ENCODE measurements at places on chromosomes 6 and 20.
A peak's percentile ranks its signal among the peaks of the same experiment; 100 is the strongest.

GRCh38 chr6:152775428-152775827 is 24.8 kb downstream of the VIP start:
- no peak for DNase-seq

GRCh38 chr6:95544517-95545225 is 32.7 kb upstream of the MANEA start:
- DNase-seq: no peak

DNA sequence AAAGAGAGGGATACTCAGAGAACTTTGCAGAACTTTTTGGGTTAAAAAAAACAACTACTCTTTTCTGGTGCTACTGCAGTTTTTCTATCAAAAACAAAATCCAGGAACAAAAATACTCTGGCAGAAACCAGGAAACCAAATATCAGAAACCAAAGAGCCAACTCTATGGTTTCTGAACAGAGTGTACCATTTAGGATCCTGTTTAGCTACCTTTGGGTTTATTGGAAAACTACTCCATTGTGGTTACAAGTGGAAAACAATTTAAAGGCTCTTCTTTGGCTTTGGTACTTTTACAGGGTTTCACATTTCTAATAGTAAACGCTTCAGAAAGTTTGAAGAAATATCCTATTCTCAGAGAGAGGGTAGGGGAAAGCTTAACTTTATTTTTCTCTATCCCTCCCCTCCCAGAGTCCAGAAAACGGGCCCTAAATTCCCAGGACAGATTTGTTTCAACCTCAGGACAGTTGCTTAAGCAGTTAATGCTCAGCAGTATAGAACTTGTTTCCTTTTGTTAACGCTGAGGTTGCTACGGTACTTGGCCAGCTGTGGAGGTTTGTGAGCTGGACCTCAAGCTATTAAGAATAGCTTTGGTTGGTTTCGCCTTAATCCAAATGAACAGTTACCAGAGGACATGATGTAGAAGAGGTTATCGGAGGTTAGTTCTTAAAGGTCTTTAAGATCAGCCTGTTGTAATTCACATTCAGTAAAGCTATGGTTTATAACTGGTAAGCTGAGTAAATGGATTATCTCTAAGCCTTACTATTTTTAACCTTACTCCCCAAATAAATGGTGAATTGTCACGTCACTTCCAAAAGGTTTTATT is 47.9 kb downstream of the FOXO3 start:
- no peak for DNase-seq

- no peak for DNase-seq
Measured at GRCh38 chr6:71320041-71320440, 31.4 kb downstream of the OGFRL1 start.

DNA sequence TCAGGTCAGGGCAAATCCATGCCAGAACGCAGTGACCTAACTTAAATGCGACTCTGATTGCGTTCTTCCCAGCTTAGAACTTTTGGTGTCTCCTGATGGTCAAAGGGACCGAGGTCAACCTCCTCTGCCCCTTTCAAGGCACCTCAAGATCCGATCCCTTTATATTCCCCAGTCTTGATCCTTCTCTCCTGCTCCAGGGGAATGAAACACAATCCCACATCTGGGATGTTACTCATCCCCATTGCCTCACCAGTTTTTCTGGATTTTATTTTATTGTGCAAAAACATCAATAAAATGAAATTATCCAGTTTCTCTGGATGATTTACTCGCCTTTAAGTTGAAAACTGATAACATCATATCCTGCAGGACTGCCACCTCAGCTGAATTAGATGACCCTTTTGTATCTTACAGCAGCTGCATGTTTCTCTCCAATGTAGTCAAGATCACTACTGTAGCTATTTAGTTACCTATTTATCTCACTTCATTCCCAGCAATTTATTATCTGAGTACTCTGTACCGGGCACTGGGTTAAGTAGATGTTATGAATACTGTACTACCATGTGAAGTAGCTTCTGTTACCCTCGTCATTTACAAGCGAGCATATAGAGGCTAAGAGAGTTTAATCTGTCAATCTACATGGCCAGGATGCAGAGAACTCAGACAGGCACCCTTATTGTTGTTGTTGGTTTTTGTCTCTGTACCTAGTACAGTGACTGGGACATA is 44.0 kb downstream of the IRAK1BP1 start:
- no peak for DNase-seq

DNA sequence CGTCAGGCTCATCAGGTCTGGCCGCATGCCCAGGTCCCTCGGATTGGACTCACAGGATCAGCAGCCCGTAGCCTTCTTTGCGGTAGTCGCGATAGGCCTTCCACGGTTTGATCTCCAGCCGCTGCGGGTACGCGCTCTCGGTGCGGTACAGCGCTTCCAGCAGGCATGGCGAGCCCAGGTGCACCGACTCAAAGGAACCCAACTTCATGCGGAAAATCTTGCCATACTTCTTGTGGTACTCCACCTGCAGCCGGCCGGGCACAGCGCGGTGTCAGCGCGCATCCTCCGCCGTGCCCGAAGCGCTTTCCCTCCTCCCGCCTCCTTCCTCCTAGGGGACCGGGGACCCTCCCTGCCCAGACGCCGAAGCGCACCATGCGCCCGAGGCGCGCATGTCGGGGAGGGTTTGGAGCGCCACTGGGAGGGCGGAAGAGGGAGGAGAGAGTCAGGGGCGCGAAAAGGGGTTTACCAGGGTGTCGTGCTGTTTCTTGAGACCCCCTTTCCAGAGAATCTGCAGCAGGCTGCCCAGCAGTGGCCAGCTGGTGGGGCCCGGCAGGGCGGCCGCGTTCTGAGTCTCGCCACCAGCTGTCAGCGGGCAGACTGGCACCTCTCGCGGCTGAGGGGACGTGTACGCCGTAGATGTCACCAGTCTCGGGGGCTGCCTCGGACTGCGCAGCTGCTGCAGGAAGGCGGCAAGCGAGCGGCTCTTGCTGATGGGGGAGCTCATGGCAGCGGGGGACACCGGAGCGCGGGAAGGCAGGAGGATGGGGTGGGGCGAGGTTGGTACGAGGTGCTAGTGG is 732 bp downstream of the CYP24A1 start:
- DNase-seq: no peak

DNA sequence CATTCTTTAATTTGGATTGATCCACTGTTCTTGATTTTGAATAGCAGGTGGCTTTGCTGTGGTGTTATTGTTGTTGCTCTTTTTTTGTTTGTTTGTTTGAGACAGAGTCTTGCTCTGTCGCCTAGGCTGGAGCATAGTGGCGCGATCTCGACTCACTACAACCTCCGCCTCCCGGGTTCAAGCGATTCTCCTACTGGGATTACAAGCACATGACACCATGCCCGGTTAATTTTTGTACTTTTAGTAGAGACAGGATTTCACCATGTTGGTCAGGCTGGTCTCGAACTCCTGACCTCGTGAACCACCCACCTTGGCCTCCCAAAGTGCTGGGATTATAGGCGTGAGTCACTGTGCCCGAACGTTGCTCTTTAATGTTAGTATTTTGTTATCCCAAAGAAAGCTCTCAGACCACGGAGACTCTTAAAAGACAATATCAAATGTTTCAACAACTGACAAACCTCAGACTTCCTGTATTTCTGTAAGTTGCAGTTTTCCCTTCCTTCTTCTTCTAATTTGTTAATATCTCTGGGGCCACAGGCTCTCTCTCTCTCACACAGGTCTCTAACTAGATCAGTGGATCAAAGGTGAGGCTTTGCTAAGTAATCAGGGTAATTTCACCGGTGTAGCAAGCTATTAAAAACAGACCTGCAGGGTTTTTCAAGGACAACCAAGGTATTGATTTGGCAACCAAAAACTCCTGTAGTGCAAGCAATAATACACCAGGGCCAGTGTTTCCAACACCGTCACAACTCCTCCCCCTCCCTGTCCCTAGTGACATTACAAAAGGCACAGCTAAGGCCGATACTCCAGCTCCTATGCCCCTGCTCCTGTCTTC is 48.8 kb upstream of the ZNF217 start:
- no peak for DNase-seq

- DNase-seq: peak; percentile 79
Measured at GRCh38 chr20:33796263-33796906, 14.8 kb upstream of the CHMP4B start.

- no peak for DNase-seq
Measured at GRCh38 chr6:72855471-72855870, 233.6 kb downstream of the KCNQ5 start.

DNA sequence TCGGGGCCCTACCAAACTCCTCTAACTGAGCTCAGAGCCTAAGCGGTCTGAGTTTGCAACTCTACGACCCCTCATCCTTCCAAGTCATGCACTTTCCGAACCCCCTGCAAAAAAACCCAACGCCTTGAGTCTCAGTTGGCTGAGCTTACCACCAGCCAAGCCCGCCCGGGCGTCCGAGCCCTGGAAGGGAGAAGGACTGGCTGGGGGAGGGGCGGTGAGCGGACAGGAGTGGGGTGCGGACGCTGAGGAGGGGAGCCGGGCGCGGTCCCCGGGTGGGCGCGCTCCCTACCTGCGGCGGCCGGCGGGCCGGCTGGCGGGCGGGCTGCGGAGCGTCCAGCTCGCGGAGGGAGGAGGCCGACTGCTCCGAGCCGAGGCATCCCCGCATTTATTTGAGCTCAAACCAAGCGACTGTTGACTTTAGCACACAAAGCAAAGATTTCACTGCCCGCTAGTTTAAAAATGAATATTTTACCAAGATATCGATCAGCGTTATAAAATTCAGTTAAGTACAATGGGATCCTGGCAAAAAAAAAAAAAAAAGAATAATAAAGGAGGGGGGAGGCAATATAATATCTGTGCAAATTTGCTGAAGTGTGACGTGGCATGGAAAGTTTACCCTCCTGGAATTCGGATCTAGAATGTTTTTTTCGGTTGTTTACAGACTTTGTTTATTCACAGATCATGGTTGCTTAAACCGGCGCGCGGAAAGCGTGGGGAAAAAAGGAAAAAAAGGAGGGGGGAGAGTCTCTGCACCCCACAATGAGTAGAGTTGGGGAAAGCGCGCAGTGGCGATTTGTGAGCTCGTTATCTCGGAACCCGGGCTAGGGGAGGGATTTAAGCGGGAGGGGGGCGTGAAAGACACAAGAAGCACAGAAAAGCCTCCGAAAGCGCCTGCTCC is 5.9 kb downstream of the FOXA2 start:
- DNase-seq: no peak

DNA sequence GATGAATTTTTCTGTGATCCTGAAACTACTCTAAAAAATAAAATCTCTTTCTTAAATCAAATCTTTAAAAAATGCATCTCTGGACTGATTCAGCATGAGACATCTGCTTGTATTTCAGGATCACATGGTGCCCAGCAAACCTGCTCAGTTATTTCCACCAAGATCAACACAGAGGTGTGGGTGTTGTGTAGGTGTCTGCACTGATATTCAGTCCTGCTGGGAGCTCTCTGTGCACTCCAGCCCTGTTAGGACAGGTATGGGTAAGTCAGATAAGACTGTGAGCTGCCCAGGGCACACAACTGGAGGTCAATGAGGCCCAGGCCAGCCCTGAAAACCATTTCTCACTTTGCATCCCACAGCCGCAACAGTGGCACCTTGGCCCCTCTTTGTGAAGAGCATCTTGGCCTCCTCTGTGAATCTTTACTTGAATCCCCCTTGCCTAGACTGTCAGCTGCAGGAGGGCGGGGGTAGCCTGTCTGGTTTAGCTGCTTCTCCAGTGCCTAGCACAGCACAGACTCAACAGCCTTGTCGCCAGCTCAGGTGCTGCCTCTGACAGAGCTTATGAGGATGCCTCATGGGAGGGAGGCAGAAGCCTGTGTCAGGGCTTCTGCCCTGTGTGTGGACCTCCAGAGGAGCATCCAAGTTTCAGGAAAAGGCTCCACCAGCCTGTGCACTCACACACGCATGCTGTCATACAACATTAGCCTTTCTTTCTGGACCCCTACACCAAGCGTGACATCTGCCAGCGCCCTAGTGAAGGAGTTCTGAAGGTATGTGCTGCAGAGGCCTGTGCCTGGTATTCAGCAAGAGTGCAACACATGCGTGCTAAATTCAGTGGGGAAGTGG is 187.6 kb upstream of the CST7 start:
- no peak for DNase-seq

- DNase-seq: no peak
Measured at GRCh38 chr20:23195636-23196035, 109.5 kb upstream of the CD93 start.

DNA sequence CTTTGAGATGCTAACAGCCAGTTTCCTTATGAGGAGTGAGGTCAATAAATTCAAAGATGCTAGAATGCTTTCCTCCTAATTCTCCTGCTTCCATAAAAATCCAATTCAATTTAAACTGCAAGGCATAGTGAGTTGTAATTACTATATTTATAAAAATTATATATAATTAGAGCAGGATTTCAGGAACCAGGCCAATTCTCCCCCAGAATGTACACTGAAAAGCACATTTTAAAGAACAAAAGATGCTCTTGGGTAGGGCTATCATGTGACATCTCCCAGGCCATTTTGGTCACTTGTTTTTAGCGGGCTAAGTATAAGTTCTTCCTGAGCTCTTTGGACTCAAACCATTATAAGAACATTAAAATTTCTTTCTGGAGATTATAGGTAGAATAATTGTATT is 195.7 kb upstream of the KCNG1 start:
- DNase-seq: no peak

DNA sequence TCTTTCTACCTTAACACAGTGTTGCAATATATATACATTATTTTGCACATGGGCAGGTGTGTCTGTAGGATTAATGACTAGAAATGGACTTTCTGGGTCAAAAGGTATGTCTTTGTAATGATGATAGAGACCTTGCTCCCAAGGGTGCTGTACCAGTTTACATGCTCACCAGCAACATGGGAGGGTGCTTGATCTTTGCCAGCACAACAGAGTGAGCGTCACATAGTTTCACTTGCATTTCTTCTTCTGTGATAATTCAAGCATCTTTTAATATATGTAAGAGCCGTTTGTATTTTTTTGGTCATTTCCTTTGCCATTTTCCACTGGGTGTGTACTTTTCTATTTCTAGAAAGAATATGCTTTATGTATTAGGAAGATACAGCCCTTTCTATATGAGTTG is 23.6 kb upstream of the B4GALT5 start:
- no peak for DNase-seq
